ENCODE measurements at places on chromosomes 6 and 20.

DNA sequence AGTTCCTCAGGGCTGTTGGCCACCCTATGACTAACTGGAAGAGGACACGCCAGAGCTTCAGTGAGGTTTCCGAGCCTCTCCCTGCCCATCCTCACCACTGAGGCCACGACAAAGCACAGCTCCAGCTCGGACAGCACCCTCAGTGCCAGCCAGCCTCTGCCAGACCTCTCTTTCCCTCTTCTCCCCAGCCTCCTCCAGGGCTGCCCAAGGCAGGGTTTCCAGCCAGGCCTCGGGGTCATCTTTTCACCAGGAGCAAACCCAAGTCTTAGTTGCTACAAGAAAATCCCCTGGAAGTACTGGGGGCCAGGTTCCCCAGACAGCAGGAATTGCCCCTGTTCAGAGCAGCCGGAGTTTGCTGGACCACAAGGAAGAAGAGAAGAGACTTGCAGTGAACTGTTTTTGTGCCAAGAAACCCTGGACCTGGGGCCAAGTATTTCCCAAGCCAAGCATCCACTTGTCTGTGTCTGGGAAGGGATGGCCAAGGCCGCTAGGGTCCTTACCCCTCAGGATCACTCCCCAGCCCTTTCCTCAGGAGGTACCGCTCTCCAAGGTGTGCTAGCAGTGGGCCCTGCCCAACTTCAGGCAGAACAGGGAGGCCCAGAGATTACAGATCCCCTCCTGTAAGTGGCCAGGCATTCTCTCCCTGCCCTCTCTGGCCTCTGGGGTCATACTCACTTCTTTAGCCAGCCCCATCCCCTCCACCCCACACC, 41.6 kb downstream of the PLAGL2 start:
- no peak for DNase-seq

- DNase-seq: no peak
These were observed 872.9 kb upstream of the SLC35B3 start for GRCh38 chr6:9308284-9308683.

DNA sequence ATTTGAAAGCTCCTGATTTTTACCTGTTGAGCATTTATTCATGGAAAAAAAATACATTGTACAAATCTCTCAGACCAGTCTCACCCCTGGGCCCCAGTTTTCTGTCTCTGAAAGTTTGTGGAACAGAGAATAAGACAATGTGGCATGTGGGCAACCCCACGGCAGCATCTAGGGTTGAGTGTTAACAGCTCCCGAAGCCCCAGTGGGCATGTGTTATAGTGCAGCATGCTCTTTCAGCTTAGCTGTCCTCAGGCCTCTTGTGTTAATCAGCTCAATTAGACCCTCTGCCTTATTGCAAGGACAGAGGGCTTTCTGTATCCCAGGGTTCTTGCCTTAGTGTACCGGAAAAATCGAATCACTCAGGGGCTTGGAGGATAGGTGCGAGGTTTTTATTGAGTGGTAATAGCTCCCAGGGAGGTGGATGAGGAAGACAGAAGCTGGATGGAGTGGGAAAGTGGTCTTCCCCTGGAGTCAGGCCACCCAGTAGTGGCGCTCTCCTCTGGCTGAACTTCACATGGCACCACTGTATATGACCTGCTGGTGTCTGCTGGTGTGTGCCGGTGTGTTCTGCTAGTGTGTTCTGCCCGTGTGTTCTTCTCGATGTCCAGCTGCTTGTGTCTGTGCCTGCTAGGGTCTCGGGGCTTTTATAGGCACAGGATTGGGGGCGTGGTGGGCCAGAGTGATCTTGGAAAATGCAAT, 382.8 kb downstream of the EPM2A start:
- no peak for DNase-seq

- DNase-seq: no peak
These were observed 101.2 kb downstream of the NUS1 start for GRCh38 chr6:117776441-117776840.

DNA sequence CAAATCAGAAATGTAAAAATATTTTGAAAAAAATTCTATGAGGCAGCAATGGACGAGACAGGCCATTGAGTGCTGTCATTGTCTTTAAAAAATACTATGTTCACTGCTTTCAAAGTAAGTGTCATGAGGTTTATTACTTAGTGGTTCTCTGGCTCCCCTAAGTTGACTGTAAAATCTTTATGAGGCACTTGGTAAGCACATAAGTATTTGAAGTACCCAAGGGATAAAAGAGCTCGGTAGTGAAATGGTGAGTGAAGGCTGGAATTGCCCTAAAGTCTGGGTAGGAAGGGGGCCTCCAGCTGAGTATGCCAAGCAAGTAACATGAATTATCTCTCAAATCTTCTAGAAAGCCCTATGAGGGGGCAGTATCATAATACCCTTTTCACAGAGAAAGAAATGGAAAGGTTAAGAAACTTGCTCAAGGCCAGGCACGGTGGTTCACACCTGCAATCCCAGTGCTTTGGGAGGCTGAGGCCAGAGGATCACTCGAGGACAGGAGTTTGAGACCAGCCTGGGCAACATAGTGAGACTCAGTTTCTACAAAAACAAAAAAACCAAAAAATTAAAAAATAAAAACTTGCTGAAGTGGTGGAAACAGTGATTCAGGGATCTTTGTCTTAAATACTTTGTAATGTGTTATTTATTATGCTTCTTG, 5.5 kb upstream of the CTCFL start:
- DNase-seq: no peak

- peak; percentile 58 for DNase-seq
These were observed 97.1 kb upstream of the CEP85L start for GRCh38 chr6:118748311-118749062.

DNA sequence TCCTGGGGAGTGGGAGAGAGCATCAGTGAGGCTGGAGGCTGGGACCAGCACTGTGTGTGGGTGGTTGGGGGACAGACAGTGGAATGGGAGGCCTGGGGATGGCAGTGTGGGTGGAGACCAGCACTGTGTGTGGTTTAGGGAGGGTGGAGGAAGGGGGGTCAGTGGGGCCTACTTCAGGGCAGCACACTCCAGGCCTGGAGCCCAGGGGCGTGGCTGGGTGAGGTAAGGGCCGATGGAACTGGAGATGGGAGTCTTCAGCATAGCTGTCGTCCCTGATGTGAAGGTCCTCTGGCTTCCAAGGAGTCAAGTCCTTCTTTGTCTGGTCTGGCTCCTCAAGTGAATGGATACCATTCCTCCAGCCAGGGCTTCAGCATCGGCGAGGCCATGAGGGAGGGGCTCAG, 18.6 kb downstream of the KCNK17 start:
- no peak for DNase-seq

DNA sequence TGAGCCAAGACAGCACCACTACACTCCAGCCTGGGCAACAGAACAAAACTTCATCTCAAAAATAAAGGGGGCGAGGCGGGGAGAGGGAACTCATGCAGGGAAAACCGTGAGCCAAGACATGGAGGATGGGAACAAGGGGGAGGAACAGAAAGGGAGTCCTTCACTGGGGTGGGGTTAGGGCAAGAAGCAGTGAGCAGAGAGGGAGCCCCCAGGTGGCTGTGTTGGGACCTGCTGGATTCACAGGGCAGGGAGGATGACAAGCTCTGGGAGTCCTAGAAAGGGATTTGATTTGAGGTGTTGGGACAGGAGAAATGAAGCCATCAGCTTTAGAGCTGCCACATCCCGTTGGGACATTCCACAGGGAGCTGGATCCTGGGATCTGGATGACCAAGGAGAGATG, 90.6 kb upstream of the TOP1 start:
- DNase-seq: no peak

DNA sequence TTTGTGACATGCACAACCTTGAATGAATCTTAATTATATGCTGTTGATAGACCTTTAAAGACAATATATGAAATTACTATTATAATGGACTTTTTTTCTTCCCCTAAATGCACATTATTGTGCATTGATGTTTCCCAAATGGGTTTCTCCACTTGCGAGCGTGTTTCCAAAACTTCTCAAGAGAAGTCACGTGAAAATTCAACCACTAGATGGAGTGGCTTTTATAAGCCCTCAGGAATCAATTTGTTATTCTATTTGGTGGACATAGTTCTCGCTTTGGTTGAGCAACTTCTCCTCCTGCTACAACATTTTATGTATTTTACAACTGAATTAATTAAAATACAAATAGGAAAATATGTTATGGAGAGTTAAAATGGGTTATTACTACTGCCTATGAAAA, 9.0 kb downstream of the CNR1 start:
- no peak for DNase-seq

DNA sequence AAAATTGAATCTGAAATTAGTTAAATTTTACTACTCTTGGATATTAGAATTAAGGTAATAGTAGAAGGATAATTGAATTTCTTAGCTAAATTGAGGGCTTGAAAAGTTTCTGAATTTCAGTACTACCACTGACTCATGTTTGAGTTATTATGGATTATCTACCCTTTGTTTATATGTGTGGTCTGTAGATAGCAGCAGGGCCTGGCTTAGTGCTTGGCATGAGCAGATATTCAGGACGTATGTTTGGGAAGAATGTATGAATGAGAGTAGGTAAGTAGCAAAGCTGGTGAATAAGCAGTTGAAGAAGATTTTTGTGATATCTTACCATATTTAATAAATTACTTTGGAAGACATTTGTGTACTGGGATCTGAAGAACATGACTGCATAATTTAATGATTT, 152.7 kb downstream of the MACROD2 start:
- no peak for DNase-seq

DNA sequence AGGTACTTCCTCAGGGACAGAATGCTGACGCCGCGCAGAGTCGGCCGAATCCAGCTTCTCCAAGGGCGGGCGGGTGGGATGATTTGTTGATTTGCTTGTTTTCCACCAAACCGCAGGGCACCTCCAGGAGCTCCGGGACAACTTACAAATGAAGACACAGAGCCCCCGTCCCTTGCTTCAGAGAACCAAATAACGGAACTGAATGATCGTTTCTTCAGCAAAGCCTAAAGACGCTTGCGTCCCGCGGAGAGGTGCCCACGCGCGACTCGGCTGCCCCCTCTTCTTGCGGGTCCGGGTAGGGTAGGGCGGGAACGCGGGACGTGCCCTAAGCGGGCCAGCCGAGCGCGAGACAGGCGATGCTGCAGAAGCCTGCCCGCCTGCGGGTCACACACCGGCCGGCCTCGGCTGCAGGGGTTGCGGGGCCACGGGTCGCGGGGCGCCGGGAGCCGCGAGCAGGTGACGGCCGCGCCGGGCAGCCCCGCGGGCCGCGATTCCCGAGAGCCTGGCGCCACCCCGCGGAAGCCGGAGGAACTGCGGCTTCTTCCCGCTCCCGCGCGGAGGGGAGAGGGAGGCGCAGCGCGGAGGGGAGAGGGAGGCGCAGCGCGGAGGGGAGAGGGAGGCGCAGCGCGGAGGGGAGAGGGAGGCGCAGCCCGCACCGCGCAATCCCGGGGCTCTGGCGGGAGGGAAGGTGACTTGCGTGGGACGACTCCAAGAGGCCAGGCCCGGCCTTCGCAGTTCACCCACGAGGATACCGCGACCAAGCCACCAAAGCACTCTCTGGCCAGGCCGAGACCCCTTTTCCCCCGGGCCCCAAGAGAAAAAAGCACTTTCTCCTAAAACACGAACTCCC, 7.7 kb upstream of the FOXF2 start:
- peak; percentile 87 for DNase-seq

DNA sequence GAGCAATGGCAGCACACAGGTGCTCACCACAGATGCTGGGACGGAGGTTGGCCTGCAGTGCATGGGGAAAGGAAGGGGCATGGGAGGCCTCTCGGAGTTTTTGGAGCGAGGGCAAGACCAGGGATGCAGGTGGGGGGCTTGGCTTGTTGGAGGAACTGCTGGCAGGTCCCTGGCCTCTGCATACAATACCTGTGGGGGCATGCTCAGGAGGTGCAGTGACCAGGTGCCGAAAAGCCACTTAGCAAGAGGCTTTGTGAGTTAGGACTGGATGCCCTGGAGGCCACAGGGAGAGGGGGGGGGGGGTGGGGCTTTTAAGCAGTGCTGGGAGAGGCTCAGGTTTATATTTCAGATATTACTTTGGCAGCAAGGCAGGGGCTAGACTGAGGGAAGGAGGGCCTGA, 142.7 kb downstream of the F13A1 start:
- DNase-seq: no peak

- DNase-seq: no peak
These were observed 48.3 kb upstream of the IPCEF1 start for GRCh38 chr6:154404791-154405400.

DNA sequence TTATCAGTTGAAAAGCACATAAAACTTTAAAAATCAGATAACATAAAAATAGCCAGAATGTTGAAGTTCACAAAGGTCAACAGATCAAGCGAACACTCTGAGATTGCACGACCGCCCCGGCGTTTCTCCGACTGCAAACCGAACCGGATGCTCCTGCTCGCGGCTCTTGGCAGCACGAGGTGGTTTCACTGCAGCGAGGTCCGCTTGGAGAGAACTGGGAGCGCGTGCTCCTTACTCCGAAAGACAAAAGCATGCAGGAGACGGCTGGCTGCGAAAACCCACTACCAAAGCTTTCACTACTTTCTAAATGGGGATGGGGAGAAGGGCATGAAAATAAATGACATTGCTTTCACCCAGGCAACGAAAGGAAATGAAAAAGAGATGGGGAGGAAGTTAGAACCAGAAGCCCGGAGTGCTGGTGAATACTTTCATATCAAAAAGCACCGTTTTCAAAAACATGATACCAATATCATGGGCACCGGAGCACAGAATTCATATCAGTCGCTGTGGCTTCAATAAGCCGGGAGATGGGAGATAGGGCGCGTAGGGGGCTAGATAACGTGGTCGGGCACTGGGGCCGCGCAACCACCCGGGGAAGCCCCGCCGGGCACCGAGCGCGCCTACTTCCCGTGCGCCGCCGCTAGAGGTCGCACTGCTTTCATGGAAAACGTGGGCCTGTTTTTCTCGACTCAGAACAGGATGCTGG, 8.3 kb upstream of the ANKRD60 start:
- DNase-seq: peak; percentile 89

DNA sequence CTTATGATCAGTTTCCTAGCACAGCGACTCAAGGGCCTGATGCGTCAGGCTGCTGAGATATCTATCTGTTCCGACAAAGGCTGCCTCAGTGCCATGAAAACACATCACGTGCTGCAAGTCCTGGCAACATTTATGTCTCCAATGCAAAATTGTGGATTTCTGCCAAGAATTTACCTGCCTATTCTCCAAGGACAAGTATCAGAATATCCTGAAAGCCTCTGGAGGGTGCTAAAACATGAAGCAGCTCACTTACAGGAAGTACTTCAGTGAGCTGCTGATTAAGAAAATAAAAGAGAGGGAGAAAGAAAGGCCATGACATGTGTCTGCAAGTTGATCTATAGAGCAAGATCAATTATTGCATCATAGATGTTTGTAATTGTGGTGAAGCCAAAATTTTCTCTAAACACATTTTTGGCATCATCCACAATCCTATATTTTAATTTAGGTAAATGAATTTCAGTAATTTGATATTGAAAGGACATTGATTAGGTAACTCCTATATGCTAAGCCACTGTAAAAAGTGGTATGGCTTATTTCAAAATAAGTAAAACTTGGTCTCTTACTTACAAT, 25.8 kb upstream of the TPBG start:
- DNase-seq: no peak

DNA sequence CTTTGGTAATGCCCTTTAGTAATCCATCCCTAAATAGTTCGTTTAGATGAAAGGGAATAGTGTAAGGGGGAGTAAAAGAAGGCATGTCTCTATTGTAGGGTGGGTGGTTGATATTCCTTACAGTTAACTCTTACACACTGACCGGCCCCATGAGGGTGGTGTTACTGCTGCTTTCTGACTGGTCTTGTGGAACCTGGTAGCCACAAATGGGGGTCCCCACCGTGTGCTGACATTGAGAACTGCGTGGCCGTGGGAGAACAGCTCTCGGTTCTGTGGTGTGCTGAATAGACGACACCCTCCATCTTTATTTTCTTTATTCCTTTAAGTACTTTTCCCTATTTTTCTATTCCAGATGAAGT, 19.3 kb downstream of the MRAP2 start:
- DNase-seq: no peak
